ENCODE measurements at places on chromosomes 5 and 9.

GRCh38 chr5:90529194-90529938 lies at the start of gene LYSMD3:
LYSMD3 (minus strand) TSS chr5:90529584; CDS start chr5:90525289, 4,295 bp downstream.
- peak; percentile 92 for DNase-seq

DNA sequence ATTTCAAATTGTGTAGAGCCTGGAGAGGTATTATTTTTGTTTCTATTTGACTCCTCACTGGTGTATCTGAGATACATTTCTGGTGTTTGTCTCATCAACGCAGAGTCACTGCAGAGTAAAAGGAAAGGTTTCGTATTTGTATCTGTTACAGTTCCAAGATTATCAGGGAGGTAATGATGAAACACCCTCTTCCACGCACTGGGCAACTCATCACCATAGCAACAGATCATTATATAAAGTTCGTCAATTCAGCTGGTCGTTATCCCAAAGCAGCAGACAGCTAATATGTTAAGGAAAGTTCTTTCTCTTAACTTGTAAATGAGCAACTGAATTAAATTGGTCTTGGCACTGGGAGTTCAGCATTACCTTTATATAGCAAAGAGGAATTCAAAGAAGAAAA lies 513.5 kb downstream of the MTRR start:
- no peak for DNase-seq

DNA sequence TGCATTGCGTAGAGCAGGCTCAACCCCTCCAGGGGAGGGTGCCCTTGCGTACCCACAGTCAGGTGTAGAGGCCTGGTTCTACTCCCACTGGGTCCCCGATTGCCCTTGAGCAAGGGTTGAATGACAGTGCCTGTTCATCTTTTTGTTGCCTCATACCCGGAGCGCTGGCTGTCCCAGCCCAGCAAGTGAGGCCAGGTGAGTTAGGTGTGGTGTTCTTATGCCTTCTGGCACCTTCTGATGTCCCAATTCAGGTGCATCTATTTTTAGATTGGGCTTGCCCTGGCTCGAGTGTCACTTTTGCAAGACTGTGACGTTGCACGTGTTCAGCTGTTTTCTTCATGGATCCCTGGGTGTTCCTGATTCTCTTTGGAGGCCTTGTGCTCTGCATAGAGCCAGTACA lies 257.8 kb downstream of the GOLPH3 start:
- DNase-seq, result no peak

GRCh38 chr5:83517072-83517687 lies 45.6 kb downstream of the VCAN start:
- DNase-seq, result no peak

GRCh38 chr5:93358176-93358575 lies 222.8 kb downstream of the NR2F1-AS1 start:
- no peak for DNase-seq

GRCh38 chr9:96219026-96219899 lies 82.7 kb downstream of the HSD17B3 start:
- DNase-seq, result no peak

DNA sequence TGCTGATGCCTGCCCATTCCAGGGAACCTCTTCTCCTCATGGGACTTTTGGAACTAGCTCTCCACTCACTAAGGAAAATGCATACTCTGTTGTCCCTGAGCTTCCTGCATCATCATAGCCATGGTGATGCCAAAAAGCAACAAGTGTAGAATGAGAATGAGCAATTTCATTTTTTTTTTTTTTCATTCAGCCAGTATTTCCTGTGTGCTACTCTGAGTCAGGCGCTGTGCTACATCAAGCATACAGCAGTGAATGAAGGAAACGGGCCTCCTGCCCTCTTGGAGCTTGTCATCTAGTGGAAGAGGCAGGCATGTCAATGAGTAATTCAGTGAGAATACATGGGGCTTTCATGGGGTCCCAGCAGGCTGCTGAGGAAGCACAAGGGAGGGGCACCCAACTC lies 483.1 kb downstream of the BNC2 start:
- no peak for DNase-seq

GRCh38 chr5:12467799-12468198 lies 563.6 kb upstream of the CTNND2 start:
- DNase-seq, result no peak

GRCh38 chr9:86707932-86708510 lies 239.3 kb downstream of the GAS1 start:
- no peak for DNase-seq

GRCh38 chr5:142364251-142365145 lies 39.7 kb upstream of the SPRY4 start:
- no peak for DNase-seq

DNA sequence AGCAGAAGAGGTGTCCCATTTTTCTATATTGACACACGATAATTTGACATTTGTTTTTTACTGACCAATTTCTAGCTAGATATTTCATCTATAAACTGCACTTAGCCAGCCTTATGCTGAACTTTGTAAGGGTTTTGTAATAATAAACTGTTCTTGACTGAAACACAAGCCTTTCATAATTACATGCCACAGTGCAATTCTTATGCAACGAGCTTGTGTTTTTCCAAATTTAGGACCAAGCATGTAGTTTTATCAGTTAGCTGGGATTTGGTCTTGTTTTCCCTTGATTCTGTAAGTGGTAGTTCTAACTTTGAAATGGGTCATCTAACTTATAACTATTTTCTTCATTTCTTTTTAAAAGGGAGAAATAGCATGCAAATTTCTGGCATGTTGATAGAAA lies 1.3 kb upstream of the LURAP1L start:
- no peak for DNase-seq

DNA sequence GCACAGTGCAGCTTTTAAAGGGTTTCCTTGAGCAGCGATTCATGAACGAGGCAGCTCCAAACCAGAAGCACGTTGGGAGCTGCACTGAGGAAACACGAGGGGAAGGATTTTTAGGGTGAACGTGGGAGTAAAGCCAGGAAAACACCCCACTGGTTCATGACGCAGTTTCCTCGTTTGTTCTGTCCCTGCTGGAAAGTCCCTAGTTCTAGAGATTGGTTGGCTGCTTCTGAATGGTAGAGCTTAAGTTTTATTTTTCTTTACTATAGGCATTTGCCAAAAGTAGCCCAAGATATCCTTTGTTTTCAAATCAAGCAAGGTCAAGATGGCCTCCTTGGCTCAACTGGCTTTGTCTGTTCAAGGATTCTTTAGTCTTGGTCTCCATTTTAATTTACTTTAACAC lies 116.5 kb upstream of the CACNA1B start:
- DNase-seq, result no peak

GRCh38 chr5:6875376-6875775 lies 162.1 kb downstream of the TENT4A start:
- DNase-seq, result no peak

DNA sequence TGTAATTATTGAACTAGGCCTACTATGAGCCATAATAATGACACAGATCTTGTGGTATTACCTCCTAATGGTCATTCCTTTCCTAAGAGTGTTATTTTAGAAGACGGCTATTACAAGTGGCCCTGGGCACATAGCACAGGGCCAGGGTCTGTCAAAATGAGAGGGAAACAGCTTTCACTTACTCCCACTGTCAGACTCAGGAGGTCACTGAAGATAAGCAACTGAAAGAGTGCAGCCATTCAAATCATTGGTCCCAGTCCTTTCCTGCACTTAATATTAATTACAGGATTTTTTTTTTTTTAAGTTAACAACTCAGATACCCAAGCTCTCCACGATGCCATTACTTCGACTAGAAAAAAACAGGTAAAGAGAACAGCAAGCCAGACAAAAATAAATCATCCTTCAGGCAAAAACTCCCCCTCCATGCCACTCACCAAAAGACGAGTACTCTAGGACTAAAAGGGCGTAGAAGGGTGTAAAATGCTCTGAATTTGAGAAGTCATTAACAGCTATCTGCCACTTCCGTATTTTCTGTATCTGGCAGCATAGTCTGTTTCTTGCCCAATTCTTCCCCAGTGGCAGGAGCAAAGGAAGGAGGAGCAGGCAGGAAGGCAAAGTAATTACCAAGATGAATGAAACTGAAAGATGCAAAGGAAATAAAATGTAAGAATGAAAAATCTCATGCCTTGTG lies 87.4 kb downstream of the ZNF608 start:
- no peak for DNase-seq

DNA sequence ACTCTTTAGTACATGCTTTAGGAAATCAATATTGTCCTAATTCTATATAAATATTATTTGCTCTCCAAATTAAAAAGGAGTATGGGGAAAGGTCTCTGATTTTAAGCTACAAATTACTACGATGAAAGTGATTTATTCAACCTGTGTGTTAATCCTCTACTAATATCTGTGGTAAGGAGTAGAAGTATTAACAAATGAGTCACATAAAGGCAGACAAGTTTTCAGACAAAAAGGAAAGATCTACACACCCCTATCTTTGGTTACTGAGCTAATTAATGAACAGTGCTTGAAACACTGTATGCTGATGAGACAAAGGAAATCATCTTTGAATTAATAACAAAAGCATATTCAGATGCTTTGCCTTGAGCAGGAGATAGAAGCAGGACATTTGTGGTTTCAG lies 15.9 kb downstream of the LOX start:
- DNase-seq, result no peak

DNA sequence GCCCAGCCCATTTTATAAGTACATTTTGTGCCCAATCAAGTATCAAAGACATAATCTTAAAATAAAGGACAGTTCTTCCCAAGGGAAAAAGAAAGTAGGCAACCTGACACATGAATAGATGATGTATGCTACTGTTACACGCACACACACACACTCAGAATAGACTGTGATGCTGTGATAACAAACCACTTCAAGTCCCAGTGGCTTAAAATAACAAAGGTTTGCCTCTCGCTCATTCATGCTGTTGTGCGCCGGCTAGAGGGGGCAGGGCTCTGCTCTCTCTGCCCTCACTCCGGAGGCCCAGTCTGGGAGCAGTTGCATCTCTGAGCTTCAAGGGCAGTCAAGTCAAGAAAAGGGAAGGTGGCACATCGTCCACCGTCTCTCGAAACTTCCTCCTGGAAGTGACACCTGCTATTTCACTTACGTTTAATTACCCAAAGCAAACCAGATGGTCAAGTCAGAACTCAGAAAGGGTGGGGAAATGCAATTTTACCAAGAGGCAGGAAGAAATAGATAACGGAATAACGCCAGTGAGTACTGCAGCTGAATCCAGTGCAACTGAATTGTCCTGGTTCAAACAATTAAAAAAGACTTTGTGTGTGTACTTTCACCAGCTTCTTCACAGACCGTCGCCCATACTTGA lies 43.3 kb downstream of the ANKRD33B start:
- DNase-seq, result no peak

DNA sequence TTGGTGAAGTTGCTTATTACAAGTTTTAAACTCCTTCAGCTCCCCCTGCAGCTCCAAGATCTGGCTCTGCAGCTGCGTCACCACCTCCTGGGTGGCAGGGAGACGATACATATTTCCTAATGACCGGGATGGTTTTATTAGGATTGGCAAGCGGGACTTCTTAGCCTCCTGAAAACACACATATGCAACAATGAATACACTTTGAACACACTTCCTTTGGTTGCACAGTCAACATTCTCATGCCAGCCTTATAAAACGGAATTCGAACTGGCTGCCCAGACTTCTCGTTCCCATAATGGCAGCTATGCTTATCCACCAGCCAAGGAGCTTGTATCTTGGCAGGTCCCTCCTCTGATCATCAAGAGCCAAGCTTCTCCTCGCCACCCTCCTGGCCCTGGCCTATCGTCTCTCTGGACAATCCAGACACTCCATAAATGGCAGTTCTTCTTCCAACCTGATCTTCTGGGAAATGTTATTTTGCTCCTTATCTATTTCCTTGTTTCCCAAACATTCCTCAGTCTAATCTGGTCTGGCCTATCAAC lies 131.9 kb downstream of the CDK5RAP2 start:
- no peak for DNase-seq

DNA sequence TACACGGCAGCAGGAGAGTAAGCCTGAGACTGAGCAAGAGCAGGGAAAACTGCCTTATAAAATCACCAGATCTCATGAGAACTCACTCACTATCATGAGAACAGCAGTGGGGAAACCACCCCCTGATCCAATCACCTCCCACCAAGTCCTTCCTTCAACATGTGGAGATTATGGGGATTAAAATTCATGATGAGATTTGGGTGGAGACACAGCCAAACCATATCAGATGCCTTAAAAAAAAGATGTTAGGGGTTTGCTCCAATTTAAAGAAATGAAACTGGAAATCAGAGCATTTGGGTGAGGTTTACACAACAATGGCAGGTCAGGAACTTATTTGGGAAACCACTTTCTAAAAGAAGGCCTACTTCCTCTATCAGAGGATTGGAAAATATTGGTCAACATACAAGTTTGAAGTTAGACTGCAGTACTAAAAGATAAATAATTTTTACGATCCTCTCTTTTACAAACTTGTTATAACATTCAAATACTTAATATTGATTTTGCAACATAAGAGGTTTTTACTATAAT lies 105.1 kb downstream of the FBN2 start:
- no peak for DNase-seq

GRCh38 chr9:107453479-107453878 lies 36.1 kb downstream of the KLF4 start:
- no peak for DNase-seq

DNA sequence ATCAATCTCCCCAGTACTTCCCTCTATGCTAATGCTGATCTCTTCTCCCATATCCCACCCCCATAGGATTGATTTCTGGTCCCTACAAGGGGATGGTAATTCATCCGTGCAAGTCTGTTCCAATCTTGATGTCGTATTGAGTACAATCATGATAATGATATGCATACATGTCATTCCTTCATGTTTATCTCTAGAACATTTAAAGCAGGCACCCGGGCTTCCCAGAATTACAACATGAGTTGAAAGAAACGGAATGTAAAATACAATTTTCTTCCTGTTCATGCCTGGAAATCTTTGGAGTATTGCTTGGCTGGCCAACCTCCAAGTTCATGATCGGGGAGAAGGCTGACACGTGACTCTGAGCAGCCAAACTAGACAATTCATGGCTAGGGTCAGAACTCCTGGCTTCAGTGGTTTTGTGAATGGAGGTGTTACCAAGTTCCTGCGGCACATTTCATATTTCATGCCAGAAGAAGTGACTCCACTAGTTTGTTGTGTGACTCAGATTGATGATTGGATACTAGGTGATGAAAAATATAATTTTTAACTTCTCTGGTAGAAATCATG lies 66.6 kb downstream of the C9orf152 start:
- no peak for DNase-seq

- no peak for DNase-seq
These were observed 4.0 kb downstream of the SNX30 start for GRCh38 chr9:112754578-112754977.

Data from right renal pelvis (tissue), 4 donors.